Astrocyte of the hippocampus (primary cell): ENCODE measurements at places on chromosomes 12 and 14.

- DNase-seq = peak; percentile 11
Measured at GRCh38 chr14:54570047-54570446, 3.1 kb downstream of the SAMD4A start.

DNA sequence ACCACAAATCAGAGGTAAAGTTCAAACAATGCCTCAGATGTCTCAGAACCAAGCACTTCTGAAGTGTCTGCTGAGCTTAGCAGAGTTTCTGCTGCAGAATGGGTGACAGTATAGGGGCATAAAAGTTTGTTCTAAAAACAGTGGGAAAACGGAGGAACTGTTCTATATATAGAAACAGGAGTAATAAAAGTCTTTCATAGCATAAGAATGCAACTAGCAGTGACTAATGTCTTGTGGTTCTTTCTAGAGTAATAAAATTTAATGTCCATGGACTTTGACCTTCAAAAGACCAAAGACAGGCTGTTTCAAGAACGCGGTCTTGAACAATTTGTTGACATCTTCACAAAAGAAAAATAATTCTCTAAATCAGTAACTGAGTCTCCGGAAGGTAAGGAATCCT is 107.5 kb upstream of the FAR2 start:
- peak; percentile 45 for DNase-seq

DNA sequence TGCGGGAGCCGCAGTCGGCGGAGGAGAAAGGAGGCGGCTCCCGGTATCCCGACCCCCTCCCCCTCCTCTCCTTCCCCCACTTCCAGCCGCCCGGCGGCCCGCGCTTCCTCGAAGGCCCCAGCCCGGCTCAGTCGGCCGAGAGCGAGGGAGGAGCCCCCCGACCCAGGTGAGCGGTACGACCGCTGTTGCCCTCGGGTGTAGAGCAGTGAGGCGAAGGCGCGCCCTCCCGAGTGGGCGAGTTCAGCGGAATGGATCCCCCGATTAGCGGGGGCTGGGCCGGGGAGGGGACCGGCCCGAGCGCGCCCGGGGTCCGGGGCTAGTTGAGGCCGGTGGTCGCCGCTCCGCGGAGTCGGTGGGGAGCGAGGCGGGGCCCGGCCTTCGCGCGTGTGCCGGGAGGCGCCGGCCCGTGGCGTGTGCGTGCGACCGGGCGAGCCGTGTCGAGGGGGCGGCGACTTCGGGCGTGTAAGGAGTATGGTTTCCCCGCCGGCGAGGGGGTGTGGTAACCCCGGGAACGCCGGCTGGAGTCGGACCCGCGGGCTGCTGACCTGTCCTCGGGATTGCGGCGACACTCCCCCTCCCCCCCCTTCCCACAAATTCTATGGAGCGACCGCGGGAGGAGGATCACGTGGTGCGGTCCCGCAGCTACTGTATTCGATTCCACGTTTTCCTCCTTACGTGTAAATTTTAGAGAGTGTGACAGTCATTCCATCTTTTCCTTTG is 501 bp downstream of the RIMKLB start:
- peak; percentile 73 for DNase-seq

- no peak for DNase-seq
Measured at GRCh38 chr12:54029529-54030441, 1.5 kb downstream of the HOXC6 start.

GRCh38 chr14:50935126-50936015 is 8.9 kb downstream of the PYGL start:
- no peak for DNase-seq

DNA sequence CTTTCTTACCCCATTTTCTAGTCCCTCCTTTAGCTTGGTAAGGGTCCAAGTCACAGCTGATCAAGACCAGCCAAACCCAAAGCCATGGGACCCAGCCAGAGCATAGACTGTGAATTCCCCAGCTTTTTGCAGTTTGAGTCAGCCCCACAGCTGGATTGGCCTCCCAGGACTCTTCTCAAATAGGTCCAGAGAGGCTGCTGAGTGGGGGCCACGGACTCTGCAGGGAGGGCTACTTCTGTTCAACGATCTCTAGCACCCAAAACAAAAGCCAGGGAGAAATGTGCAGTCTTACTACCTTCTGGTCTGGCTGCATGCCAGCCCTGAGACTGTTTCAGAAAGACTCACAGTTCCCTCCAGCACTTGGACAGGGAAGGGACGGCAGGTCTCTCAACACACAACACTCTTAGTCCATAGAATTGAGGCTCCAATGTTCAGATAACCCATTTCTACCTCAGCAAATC is 1.6 kb downstream of the VDR start:
- peak; percentile 84 for DNase-seq
